Activated CD8-positive, alpha-beta T cell treated with anti-CD3 and anti-CD28 coated beads, Interleukin-2, amount 10 ng/mL, durations not matched to agents 7 days and 5 days (primary cell): ENCODE measurements at places on chromosomes 4 and X. TPM values are rescaled to one million over a fixed set of nuclear protein-coding genes. Genes with fewer than 3 reads are reported as not detected.

DNA sequence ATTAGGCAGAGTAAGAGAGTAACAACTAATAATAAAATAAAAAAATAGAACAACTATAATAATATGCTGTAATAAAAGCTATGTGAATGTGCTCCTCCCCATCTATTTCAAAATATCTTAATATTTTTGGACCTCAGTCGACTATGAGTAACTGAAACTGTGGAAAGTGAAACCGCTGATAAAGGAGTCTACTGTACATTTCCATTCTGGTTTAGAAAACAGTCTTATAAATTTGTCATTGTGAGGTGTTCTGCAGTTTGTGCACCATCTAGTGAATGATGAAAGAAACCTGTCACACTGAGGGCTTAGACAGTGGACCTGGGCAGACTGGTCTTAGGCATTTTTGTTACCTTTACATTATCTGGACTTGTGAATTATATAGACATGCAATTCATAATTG, 42.0 kb downstream of the TMEM150C start:
- no peaks in the 10 kb centered on the region for H3K4me1 ChIP-seq
- no peaks in the 10 kb centered on the region for H3K36me3 ChIP-seq
- H3K4me3 ChIP-seq = no peak overlapping the region
- H3K27ac ChIP-seq = no peak overlapping the region
- peaks cover 7% of the 10 kb centered on the region for H3K27me3 ChIP-seq
- no peak for DNase-seq

GRCh38 chrX:2784026-2784425, 32.2 kb downstream of the XG start:
- peaks cover 5% of the 10 kb centered on the region for H3K27me3 ChIP-seq
- H3K27ac ChIP-seq = no peak overlapping the region
- peaks cover 10% of the 10 kb centered on the region for H3K4me1 ChIP-seq
- H3K4me3 ChIP-seq = no peak overlapping the region
- no peak for DNase-seq

DNA sequence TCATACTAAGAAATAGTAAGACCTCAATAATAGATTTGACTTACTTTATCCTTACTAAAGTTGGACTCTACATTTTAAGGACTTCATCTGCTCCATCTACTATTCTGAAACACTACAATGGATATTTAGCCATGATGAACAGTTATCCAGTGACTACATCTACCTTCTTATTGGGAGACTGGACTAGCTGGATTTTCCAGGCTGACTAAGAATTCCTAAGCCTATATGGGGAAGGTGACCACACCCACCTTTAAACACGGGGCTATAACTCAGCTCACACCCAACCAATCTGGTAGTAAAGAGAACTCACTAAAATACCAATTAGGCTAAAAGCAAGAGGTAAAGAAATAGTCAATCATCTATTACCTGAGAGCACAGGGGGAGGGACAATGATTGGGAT, 1438.4 kb downstream of the TECRL start:
- H3K27ac ChIP-seq = no peak overlapping the region
- DNase-seq = no peak
- H3K4me1 ChIP-seq = no peaks in the 10 kb centered on the region
- no peaks in the 10 kb centered on the region for H3K36me3 ChIP-seq

BRCC3 gene
- 33.5 TPM for total RNA-seq
